ENCODE measurements at places on chromosomes 2 and 18.

DNA sequence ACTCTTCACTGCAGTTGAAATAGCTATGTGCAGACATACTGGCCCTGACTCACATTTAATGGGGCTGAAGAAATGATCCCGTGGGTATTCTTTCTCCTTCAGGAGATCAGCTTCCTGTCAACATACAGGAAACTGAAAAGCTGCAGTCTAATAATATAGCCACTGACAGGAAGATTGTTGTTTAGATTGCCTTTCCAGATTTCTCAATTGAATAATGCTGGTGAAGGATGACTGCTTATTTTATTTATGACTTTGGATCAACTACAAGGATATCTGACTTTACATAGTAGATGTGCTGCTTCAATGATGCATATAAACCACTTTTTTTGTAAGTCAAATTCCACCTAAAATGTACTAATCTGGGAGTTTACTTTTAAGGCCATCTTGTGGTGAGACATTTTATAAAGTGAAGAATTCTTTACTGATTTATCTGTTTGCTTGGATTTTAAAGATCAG lies 93.4 kb upstream of the MAP4K3 start:
- DNase-seq, result no peak

- DNase-seq, result no peak
Observed at GRCh38 chr18:28086670-28087552, 90.0 kb downstream of the CDH2 start.

- DNase-seq, result no peak
Observed at GRCh38 chr18:42086288-42086687, 131.3 kb downstream of the PIK3C3 start.

- DNase-seq, result no peak
Observed at GRCh38 chr2:128282246-128282975, 36.3 kb downstream of the HS6ST1 start.

- no peak for DNase-seq
Observed at GRCh38 chr2:230552181-230552580, 136.2 kb downstream of the SP100 start.

GRCh38 chr2:161992531-161992930 lies 81.5 kb downstream of the DPP4 start:
- DNase-seq, result no peak

DNA sequence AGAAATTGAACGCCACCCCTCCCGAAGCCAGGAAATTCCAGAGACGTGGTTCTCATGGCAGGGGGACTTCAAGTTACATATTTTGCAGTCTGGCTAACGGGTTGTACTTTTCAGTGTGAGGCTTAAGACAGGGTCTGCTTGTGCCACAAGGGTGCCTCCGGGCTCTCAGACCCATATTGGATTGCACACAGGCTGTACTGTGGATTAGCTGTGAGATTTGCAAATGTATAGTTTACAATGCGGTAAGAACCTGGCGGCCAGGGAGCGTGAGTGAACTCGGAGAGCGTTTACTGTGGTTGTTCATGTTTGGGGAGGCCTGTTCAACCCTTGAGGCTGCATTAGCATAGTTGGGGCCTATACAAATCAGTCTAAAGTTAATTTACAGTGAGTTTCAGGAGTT lies 143.9 kb upstream of the SIX2 start:
- DNase-seq, result no peak

GRCh38 chr2:119449521-119449920 lies 17.9 kb downstream of the TMEM37 start:
- DNase-seq, result no peak

- no peak for DNase-seq
Observed at GRCh38 chr2:33058716-33059470, 112.1 kb downstream of the LTBP1 start.

DNA sequence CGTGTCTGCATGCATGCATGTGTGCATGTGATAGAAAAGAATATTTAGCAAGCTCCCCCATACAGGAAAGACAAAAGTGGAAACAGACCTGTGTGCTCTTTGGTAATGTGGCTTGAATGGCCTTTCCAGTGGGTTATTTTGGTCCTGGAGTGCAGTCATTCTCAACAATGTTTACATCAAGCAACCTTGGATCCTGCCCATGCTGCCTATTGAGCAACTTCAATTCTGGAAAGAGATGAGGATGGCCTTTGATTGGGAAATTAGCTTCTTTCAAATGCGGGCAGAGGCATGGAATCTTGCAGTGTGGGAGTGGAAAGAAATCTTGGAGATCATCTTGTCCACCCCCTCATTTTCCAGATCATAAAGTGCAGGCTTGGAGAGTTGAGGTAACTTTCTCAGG lies 87.2 kb upstream of the SMAD2 start:
- DNase-seq, result no peak

- no peak for DNase-seq
Observed at GRCh38 chr2:215825707-215826106, 187.6 kb downstream of the MREG start.

DNA sequence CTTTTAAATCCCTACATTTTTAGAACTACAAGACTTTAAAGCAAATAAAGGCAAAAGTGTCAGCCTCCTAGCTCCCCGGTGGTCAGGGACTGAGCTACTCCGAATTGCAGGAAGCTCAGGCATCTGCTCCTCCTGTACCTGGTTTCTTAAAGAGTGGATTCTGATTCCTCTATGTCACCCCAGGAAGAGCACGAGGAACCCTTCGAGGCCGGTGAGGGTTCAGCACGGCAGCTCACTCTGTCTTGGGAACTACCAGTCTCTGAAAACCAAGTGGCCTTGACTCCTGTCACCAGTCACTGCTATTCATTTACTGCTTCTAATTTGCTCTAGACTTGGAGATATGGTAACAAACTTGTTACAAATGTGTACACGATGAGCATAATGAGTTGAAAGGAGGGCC lies 2.3 kb downstream of the PER2 start:
- no peak for DNase-seq

DNA sequence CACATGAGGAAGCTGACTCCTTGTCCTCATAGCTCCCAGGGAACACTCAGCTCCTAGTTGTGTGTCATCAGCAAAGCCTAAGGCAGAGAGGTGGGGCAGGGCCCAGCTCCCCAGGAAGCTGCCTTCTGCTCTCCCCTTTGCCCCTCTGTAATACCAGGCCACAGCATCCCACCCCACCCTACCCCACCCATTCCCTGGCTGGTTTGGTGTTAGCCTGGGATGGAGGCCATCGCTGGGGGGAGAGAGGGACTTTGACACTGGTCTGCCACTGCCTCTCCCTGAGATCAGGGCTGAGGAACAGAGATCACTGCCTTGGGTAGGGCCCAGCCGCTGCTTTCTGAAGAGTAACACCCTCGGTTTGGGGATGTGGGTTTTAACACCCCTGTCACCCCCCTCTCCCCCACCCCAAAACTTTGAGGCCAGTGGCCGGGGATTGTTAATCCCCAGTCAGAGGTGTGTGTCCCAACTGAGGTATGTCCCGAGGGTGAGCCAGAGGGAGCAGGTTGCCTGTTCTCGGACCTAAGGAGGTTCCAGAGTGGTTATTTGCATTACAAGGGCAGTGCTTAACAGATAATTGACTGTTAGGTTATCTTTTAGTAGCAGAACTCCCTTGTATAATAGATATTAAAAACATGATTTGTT lies 41.4 kb downstream of the TET3 start:
- no peak for DNase-seq

- no peak for DNase-seq
Observed at GRCh38 chr2:172214252-172214651, 111.6 kb upstream of the DLX2 start.

- DNase-seq, result no peak
Observed at GRCh38 chr18:70489986-70490933, 201.4 kb downstream of the SOCS6 start.
